ENCODE measurements at places on chromosomes 1 and 21.

DNA sequence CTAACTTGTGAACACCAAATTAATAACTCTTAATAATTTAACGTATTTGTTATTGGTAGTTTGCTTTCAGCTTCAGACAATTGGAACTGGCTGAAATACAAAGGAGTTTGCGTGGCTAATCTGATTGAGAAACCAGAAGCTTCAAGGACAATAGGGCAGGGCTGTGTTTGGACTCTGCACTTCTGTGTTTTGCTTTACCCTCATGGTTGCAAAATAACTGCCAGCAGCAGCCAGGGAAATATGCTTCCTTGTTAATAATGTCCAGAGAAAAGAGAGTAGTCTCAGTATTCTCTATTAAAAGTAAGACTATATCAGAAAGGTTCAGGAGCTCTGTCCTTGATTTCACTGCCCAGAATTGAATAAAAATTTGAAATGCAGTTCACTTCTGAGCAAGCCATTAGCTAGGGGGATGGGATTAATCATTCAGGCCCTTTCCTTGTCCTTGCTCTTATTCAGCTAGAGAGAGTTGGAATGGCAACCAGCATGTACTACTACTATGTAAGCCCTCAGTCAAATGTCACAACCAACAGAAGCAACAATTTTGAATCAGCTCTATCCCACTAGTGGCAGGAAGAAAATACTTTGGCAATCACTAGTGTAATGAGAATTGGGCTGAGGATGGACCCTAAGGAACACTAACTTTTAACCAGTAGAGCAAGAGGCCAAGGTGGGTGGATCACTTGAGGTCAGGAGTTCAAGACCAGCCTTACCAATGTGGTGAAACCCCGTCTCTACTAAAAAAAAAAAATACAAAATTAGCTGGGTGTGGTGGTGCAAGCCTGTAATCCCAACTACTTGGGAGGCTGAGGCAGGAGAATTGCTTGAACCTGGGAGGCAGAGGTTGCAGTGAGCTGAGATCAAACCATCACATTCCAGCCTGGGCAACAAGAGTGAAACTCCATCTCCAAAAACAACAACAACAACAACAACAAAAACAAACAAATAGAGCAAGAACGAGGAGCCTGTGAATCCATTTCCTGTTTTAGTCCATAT, 76.8 kb downstream of the POU2F1 start:
- no peak for DNase-seq

DNA sequence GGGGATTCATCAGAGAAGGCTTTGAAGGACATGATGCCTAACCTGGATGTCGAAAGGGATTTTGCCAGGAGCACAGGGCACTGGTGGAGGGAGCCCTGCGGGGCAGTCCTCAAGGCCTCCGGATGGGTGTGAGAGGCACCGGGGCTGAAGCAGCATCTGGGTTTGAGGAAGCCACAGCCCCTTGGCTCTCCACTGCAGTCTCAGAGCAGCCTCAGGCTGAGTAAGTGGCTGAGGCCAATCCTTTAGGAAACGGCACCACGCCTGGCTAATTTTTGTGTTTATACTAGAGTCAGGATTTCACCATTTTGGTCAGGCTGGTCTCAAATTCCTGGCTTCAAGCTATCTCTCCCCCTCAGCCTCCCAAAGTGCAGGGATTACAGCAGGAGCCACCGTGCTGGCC, 12.0 kb downstream of the ERVH48-1 start:
- DNase-seq, result no peak

GRCh38 chr1:55820501-55820900, 605.3 kb upstream of the USP24 start:
- no peak for DNase-seq

- DNase-seq, result no peak
Observed at GRCh38 chr1:29324771-29325351, 88.5 kb downstream of the PTPRU start.

GRCh38 chr1:225479996-225480720, 52.3 kb upstream of the LBR start:
- DNase-seq, result no peak

GRCh38 chr1:93537924-93538323, 90.0 kb downstream of the FNBP1L start:
- no peak for DNase-seq

DNA sequence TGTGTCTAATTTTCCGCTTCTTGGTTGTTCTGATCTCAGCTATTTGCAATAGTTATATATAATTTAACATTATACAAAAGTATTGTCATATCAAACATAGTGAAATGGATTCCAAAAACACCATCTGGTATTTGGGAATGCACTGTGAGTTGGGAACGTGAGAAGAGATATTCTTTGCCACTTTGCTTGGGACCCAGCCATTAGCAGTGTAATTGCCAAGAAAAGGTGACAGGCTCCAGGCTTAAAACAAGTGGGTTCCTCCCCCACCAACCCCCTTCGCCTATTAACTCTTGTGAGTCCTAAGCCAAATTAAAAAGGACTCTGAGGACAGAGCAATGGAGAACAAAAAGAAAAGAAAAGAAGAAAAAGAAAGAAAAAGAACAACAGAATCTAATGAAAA, 186.7 kb upstream of the NFIA start:
- no peak for DNase-seq
